ENCODE measurements at places on chromosomes 2 and 18.

GRCh38 chr18:677145-677544 lies 19.7 kb downstream of the TYMS start:
- no peak for DNase-seq

DNA sequence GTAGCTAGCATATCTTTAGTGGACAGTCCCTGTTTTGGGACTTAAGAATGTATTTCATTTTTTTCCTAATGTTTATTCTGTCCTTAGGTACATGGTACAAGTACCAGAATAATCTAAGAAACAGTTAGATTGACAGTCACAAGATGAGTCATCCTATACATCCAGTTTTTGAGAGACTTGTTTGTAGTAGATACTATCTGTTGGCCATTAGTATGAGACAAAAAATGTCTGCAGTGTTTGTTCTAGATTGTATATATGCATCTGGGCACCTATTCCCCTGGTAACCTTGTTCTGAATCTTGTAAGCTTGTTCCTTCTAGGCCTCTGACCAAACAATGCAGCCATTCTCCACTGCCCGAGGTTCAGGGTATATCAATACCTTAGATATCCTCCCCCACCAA lies 1343.5 kb downstream of the SUCLG1 start:
- DNase-seq: no peak

DNA sequence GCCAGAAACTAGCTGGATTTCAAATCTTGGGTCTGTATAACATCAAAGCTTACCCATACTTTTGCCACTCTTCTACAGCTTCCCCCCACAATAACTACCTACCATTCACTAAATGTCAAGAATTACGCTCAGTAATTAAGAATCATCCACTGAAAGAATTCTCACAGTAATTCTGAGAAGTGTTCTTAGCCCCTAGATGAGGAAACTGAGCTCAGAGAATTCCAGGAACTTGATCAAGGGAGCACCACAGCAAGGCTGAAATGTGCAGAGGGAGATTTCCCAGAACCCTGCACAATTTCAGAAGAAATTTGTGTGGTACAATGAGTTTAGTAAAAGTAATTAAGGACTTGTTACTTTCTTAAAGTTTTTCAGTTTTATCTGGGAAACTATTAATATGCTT lies 194.5 kb upstream of the STK17B start:
- no peak for DNase-seq

DNA sequence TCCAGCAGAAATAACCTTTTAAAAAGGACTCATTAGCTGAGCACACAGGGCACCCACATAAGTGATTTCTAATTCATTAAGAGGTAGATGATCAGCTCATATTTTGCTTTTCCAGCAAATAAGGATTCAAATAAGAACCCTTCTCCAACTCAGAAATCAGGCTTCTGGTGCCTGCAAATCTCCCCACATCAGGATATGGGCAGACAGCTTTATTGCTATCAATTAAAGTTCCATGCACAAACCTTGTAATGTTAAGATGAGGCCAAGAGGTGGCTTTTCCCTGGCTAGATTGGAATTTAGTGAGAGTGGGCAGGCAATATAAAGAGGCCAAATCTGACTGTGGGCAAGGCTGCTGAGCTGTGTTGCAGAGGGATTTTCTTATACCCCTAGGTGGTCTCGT lies 193.6 kb downstream of the SH3RF3 start:
- DNase-seq: no peak

DNA sequence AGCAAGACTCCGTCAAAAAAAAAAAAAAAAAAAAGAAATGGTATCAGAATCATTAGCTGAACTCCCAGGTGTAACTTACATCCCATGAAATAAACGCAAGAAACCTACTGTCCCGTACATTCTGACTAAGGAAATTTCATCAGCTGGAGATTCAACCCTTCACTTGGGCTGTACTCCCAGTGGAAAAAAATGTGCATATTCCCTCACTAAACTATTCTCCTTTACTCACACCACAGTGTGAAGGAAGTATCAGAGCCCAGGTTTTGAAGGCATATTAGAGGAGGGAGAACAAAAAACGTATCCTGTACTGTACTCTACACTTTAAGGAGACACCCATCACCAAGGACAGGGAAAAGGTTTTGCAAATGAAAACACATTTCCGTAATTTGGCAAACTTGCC lies 64.3 kb downstream of the DNER start:
- DNase-seq: no peak

DNA sequence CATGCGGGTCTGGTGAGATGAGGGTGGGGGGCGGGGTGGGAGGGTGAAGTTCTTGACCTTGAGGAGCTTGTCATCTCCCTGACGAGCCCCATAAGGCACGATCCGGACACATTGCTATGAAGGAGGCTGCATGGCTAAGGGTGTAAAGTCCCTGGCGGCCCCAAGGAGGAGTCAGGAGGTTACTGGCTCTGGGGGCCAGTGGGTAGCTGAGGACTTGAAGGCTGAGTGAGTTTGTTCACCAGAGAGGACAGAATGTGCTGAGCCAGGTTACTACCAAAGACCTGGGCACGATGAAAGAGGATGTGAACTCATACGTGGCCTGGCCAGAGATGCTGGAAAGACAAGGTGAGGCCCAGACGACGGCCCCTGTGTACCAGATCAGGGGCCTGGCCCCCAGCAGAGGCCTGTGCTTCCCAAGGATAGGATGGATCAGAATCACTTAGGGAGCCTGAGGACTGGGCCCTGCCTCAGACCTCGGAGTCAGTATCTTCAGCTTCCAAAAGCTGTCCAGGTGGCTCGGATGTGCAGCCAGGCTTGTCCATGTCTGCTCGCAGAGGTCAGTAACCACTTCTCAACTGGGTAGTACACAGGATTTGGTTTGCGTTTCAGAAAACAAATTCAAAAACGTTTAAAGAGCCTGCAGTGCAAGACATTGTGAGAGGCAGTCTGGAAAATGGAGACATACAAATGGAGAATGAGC lies 110.9 kb downstream of the RNF144A start:
- DNase-seq: no peak

GRCh38 chr2:42974169-42974720 lies 181.9 kb upstream of the HAAO start:
- no peak for DNase-seq

DNA sequence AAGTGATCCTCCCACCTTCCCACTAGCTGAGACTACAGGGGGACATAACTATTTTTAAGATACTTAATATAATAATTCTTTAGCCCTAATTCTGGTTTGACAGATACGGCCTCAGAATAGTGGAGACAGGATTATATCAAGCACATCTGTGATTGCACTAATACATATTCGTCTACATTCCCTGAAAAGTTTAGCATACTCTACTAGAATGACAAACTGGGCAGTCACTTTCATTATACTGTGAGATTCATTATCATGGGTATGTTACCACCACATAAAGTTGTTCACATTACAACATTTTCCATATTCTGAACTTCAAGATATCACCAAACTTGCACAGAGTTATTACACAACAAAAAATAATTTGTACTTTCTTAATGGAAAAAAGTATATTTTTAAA lies 11.0 kb downstream of the FAM210A start:
- no peak for DNase-seq

- DNase-seq: no peak
Observed at GRCh38 chr2:26395394-26395793, 6.3 kb upstream of the DRC1 start.

DNA sequence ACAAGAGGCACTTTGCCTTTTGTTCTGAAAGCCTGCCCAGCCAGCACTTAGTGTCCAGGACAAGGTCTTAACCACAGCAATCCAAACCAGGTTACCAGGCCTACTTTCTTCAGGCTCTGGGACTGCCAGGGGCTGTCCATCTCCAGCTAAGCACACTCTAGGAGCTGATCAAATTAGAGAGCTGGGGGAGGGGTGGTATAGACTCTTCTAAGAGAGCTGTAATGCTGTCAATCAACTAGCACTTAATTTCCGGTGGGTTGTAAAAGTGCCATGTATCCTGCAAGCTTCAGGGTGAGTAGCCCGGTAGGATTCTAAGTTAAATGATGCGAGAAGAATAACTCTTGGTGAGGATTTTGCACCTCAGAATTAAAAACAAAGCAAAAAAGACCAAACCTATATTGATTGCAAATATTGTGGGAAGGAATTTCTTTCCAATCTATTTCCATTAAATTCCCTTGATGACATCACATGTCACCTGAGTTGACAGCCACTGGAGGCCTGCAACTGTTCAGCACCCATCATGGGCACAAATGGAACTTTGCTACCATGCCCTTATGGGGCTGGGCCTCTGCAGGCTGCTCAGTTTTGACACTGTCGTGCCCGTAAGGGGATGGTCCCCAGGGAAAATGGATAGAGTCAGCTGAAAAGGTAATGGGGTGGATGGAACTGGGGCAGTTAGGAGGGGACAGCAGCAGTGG lies 8.7 kb upstream of the COX7A2L start:
- DNase-seq: no peak

- peak; percentile 95 for DNase-seq
Observed at GRCh38 chr18:70421471-70422390, 132.9 kb downstream of the SOCS6 start.

GRCh38 chr2:26660363-26660962 lies 19.3 kb upstream of the CIB4 start:
- DNase-seq: no peak

DNA sequence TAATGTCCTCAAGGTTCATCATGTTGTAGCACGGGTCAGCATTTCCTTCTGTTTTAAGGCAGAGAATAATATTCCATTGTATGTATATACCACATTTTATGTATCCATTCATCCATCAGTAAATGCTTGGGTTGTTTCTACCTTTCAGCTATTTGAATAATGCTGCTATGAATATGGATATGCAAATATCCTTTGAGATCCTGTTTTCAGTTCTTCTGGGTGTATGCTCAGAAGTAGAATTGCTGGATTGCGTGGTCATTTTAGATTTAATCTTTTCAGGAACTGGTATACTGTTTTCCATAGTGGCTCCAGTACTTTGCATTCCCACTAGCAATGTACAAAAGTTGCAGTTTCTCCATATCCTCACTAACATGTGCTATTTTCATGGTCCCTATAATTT lies 13.4 kb upstream of the ASB1 start:
- no peak for DNase-seq

- no peak for DNase-seq
Observed at GRCh38 chr2:113010088-113010487, 4.8 kb downstream of the IL36A start.

GRCh38 chr2:54593249-54593648 lies 130.2 kb upstream of the EML6 start:
- DNase-seq: no peak

GRCh38 chr2:121196132-121196848 lies 88.7 kb downstream of the TFCP2L1 start:
- DNase-seq: no peak

DNA sequence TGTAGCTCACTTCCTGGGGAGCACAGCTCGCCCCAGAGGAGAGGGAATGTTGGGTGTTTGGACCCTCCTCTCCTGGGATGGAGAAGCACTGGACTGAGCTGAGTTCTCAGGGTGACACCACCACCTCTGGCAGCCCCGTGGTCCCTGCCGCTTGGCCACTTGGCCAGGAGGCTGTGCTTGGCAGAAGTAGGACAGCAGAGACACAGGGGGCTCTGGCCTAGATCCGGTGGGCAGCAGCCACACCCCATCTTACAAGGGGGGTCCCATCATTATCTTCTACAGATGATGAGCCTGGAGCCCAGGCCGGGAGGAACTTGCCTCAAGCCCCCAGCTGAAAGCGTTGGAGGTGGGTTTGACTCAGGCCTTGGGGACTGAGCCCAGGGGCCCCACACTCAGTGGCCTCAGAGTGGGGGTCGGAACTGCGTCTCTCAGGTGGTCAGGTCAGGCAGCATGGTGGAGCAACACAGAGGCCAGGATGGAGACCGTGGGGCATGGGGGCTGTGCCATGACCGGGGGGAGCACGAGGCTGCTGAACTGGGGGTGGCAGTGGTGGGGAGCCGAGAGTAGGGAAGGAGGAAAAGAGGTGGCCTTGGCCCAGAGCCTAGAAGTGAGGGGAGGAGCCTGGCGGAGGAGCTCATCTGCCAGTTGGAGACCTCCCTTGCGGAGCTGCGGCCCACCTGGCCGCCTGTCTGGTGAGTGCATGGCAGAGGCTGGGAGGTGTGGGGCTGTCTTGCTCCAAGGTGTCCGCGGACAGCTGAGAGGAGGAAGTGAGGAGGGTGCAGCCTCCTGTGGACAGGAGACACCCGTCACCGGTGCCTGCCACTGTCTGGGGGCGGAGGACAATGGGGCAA lies 63.6 kb upstream of the HDAC4 start:
- DNase-seq: no peak

DNA sequence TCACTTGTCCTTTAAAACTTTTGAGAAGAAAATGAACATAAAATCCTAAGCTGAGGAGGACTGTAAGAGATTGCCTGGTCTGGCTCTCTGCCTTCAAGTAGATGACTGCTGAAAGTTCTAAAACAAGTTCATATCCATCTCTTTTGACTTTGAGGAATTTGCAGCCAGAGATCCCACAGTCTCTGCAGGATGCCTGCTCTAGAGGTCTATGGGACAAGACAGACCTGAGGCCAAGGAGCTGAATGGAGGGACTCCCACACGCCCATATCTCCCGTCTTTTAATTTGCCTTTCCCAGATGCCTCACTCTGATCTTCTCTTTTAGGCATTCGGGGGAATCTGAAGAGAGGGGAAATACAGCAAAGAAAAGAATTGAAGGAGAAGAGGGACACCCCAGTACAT lies 255.9 kb upstream of the RASGRP3 start:
- DNase-seq: no peak

GRCh38 chr18:47601581-47602272 lies 328.7 kb downstream of the SMAD2 start:
- no peak for DNase-seq

Measured in astrocyte of the spinal cord (primary cell).